Activated CD8-positive, alpha-beta memory T cell treated with anti-CD3 and anti-CD28 coated beads for 4 hours (primary cell): ENCODE measurements at places on chromosomes 3 and 15.
A peak's percentile ranks its signal among the peaks of the same experiment; 100 is the strongest.

GRCh38 chr15:58138106-58138505, at the start of gene AQP9:
TSS of gene AQP9 (plus strand) at chr15:58138381. CDS start at chr15:58138566, 185 bp downstream.
- no peak for DNase-seq

DNA sequence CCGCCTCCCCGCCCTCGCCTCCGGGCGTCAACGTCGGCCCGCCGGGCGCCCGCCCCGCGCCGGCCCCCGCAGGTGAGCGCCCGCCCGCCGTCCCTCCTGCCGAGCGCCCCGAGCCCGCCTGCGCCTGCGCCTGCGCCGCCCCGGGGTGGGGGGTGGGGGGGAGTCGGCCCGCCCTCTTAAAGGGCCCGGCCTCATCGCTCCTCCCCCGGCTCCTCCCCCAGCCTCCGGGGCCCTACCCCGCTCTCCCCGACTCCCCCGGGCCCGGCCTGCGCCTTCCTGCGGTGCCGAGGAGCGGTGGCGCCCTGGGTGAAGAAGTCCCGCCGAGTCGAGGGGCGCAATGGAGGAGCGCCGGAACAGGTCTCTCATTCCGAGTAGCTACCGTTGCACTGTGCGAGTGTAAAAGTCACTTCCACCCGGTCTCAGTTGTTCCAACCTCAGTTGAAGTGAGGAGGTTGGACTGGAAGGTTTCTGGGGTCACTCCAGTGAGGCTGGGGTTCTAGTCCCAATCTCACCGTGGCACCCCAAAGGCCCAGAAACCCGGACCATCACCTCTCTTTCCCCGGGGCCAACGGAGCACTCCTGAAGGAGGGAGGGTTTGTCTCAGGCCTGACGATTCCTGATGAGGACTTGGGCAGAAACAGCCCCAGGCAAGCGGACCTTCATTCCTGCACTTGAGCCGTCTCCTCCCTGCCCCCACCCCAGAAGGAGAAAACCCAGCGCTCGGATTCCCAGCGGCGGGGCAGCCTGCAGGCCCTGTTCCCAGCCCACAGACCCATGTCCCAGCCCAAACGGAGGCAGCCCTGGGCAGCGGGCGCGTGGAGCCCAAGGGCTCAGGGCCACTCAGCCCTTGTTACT, 1.5 kb upstream of the TNK2 start:
- peak; percentile 78 for DNase-seq

- no peak for DNase-seq
Observed at GRCh38 chr15:27025481-27025966, 54.5 kb downstream of the GABRG3 start.

DNA sequence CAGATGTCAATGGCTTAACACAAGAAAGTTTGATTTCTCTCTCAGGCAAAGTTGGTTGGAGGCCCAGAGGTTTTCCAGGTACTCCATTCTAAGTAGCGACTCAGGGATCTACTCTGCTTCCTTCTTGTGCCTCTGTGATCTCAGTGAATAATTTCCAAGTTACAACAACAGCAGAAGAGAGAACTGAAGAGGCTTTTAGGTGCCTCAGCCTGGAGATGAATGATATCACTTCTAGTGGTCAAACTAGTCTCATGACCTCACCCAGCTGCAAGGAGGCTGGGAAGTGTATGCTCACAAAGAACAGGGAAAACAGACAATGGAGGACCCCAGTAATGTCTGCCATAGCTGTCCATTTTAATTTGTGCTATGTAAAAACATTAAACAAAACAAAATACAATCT, 4.6 kb upstream of the PRICKLE2 start:
- no peak for DNase-seq

- DNase-seq: no peak
Observed at GRCh38 chr15:63551400-63551799, 45.8 kb upstream of the FBXL22 start.

DNA sequence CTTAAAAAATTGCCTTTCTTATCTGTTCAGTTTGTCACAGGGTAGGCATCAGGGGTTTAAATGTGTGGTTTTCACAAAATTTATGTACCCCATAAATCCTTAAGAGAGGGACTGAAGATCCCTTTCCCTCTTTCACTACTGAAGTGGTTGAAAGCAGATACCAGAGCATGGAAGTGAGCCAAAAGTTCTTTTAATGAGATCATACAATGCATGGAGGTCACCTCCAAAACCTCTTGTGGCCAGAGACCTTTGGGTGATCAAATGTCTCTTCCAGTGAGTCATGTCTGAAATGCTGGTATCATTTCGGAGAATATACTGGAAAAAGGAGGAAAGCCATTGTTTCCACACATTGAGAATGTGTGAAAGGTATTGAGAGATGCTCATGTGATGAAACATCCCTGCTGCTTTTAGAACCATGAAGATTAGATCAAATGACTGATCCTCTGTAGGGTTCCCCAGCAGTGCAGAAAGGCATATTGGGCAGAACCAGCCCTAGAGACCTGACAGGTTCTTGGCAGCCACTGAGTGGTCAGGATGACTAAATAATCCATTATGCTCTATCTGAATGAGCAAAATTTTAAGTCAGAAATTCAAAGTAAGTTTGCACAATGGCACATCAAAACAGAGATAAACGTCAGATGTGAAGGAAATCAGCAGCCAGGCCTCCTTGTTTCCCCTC, 165.8 kb upstream of the SLC2A2 start:
- DNase-seq: no peak

DNA sequence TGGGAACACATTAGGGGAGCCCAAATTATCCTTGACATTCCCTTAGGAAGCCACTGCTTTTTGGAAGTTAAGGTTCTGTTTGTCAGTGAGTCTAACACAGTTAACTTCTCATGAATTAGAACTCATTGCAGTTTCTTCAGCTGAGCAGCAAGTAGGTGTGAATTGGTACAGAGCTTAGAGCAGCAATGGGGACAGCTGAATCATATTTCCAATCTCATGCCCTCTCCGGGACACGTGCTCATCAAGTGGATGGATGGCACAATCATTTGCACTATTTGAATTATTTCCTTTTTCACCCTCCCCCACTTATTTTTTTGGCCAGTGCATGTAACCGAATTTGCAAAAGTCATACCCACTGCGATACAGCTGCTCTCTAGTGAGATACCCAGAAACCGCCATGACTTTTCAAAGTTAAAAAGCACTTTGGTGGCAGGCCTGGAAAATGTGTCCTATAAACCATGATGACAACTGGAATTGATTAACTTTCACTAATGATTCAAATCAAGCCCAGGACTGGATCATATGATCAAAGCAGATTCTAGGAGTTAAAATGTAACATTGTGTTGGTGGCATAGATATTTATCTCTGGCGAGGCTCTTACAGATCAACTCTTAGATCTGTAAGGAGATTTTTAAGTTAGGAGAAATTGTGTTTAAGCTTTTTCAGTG, 76.4 kb downstream of the EBLN2 start:
- no peak for DNase-seq
